ENCODE measurements at places on chromosomes 1 and 21.

GRCh38 chr1:40877698-40878097, 15.5 kb upstream of the CITED4 start:
- peak; percentile 56 for DNase-seq

- DNase-seq = no peak
Observed at GRCh38 chr1:16118706-16119105, 37.2 kb downstream of the EPHA2 start.

DNA sequence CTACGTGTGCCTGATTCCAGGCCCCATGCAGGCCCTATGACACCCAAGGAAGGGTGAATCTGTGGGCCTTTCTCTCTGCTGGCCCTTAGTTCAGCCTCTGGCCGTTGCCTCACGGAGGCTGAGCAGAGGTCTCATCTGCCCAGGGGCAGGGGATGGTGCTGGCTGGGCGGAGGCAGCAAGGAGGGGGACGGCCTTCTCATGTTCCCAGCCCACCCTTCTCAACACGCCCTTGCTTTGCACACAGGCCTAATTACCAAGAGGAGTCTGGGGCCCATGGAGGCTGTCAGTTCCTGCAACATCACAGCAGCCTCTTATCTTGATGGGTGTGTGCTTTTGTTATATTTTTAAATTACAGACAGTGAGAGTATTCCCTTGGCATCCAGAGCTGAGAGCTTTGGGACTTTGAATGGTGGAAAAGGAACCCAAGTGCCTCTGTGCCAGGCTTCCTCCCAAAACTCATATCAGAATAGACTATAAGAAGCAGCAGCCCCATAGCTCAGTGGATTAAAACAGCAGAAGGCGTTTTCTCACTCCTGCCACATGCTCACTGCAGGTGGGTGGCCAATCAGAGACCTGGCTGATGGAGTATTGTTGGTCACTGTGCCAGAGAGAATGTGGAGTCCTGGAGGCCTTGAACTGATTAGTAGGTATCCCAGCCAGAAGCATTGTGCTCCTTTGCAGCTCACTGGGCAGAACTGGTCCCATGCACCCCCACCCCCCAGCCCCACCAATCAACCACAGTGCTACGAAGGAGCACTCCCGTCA, 164.9 kb downstream of the CAMTA1 start:
- no peak for DNase-seq

- DNase-seq = no peak
Observed at GRCh38 chr1:168343566-168343965, 62.9 kb downstream of the TBX19 start.

DNA sequence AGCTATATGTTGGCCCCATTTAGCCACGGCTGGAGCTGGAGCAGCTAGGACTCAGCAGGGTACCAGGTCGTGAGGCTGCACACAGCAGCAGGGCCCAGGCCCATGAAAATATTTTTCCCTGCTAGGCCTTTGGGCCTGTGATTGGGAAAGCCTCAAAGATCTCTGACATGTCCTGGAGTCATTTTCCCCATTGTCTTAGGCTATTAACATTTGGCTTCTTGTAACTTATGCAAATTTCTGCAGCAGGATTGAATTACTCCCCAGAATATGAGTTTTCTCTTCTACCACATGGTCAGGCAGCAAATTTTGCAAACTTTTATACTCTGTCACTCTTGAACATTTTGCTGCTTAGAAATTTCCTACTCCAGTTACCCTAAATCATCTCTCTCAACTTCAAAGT, 11.2 kb downstream of the CFHR2 start:
- no peak for DNase-seq

GRCh38 chr21:15688016-15688415, 41.8 kb upstream of the USP25 start:
- no peak for DNase-seq

GRCh38 chr1:235882816-235883215, 16.1 kb upstream of the LYST start:
- DNase-seq = no peak

- peak; percentile 51 for DNase-seq
Observed at GRCh38 chr21:35475009-35475408, 425.9 kb upstream of the RUNX1 start.

DNA sequence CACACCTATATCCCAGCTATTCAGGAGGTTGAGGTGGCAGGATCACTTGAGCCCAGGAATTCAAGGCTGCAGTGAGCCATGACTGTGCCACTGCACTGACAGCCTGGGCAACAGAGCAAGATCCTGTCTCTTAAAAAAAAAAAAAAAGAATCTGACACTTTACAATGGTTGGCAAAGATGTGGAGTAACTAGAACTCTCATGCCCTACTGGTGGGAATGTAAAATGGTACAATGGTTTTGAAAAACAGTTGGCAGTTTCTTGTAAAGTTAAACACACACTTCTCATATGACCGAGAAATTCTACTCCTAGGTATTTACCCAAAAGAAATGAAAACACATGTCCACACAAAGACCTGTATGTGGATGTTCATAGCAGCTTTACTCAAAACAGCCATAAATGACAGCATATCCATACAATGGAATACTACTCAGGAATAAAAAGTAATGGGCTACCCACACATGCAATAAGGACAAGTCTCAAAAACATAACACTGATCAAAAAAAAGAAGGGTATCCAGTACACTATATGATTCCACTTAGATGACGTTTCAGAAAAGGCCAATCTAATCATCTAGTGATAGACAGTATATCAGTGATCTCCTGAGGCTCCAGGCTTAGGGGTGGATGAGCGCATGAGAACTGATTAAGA, 58.1 kb downstream of the HLCS start:
- no peak for DNase-seq

GRCh38 chr1:28135371-28136168, 40.9 kb downstream of the PTAFR start:
- DNase-seq = peak; percentile 85

DNA sequence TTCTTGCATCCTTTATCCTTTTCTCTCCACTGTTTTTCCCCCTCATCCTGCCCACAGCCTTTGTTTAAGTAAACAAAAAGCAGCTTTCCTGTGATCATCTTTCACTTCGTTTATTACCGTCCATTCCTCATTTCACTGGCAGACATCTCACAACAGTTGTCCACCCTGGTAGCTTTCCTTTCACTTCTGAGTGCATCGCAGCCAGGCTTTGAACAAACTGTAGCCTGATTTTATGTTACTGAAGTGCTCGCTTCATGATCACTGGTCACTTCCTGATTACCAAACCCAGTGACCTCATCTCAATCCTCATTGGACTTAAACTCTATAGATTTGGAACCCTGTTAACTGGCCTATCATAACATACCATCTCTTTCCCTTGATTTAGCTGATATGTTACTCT, 67.7 kb downstream of the SDCCAG8 start:
- DNase-seq = no peak

GRCh38 chr1:220151454-220151853, 57.5 kb downstream of the IARS2 start:
- DNase-seq = no peak

DNA sequence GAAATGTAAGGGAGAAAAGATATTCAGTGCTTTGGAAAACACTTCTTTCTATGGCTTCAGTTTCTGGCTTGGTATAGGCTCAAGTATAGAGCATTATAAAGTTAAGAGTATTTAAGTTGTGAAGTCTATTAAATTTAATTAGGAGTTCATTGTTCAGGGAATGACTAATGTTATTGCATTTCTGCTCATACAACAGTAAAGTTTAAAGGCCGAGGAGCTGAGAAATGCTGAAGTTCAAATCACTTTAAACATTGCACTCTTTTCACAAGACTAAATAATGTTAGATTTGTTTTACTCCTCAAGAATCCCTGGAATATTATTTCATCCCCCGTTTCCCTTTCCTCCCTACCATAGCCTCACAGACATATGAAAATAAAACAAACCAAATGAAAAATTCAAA, 30.1 kb downstream of the RGS5 start:
- no peak for DNase-seq

DNA sequence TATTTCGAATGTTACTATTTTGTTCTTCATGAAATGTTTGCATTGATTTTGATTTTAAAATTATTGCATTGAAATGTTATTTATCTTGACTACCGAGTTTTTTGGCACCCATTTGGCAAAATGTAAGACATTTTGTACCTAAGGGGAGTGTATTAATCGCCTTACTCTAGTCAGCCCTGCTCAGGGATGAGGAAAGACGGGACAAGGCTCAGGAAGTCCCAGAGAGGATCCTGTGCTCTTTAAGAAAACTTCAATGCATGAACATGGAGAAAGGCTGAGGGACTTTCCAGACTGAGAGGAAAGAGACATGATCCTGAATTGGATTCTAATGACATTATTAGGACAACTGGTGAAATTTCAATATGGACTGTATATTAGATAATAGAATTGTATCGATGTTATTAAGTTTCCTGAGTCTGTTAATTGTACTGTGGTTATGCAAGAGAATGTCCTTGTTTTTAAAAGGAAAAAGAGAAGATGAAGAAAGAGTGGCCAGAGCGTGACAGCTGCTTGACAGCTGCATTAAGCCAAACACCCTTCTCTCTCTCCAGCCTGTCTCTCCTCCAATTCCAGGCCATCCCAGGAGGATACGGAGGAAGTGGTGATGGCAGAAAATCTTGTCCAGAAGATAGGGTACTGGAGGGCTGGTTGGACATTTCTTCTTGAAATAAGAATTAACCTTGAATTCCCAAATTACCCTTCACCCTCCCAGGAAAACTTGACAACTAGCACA, 66.0 kb downstream of the PLEKHA6 start:
- no peak for DNase-seq

- no peak for DNase-seq
Observed at GRCh38 chr1:180083164-180083563, 71.5 kb upstream of the QSOX1 start.

GRCh38 chr1:36095760-36096405, 7.2 kb downstream of the ADPRS start:
- DNase-seq = no peak

GRCh38 chr1:183887826-183888819, 83.2 kb downstream of the RGL1 start:
- DNase-seq = peak; percentile 29

- no peak for DNase-seq
Observed at GRCh38 chr1:229164836-229165735, 105.8 kb upstream of the RAB4A start.

DNA sequence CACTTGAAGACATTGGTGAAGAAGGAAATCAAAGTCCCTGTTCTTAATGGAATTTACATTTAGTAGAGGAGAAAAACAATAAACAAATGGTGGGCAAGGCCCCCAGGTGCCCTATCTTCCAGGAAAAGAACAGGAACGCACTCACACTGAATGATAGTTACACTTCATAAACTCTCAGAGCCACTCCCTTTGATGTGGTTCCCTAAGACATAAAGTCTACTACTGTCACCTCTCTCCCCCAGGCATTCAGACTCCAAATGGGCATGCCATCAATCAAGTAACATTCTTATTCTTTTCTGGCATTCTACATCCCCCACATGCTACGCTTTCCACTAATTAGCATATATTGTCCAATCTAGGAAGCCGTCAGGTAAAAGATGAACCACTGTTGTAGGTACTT, 36.6 kb upstream of the PIGC start:
- DNase-seq = no peak

GRCh38 chr1:183983371-183984105, 54.0 kb downstream of the COLGALT2 start:
- DNase-seq = no peak

GRCh38 chr1:17161137-17161740, 42.0 kb upstream of the PADI2 start:
- DNase-seq = peak; percentile 36
